Motor neuron (in vitro differentiated cells): ENCODE measurements at places on chromosomes 7 and 10.

DNA sequence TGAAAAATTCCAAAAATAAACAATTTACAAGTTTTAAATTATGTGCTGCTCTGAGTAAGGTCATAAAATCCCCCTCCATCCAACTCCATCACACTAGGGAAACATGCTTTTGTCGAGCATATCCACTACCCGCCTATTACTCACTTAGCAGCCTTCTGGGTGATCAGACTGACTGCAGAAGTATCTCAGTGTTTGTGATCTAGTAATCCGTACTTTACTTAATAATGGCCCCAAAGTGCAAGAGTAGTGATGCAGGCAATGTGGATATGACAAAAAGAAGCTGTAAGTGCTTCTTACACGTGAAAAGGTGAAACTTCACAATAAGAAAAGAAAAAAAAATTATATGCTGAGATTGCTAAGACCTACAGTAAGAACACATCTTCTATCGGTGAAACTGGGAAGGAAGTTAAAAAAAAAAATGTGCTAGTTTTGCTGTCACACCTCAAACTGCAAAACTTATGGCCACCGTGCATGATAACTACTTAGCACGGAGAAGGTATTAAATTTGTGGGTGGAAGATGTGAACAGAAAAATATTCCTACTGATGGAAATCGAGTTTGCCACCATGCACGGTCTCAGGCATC, 43.2 kb downstream of the SEMA3C start:
- ATAC-seq, result no peak

GRCh38 chr10:7955446-7955845, 99.0 kb upstream of the GATA3 start:
- ATAC-seq, result no peak

GRCh38 chr7:36916619-36917018, 192.3 kb upstream of the AOAH start:
- no peak for ATAC-seq

- no peak for ATAC-seq
Observed at GRCh38 chr7:28088901-28089714, 91.5 kb downstream of the JAZF1 start.

DNA sequence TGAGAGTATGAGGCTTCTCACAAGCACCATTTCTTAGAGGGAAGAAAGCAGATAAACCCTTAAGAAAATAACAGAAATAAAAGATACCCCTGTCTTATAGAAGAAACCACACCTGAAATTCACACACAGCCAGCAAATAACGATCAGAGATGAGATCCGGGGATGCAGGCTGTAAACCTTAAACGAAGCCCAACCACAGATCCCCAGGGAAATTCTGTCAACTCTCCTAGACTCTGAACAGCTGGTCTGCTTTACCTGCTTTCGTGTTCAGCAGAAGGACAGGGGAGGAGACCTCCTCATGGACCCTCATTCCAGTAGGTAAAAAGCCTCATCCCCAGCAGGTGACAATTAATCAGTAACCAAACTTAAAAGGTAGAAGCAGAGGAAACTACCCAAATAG, 45.0 kb downstream of the VOPP1 start:
- peak; percentile 44 for ATAC-seq

DNA sequence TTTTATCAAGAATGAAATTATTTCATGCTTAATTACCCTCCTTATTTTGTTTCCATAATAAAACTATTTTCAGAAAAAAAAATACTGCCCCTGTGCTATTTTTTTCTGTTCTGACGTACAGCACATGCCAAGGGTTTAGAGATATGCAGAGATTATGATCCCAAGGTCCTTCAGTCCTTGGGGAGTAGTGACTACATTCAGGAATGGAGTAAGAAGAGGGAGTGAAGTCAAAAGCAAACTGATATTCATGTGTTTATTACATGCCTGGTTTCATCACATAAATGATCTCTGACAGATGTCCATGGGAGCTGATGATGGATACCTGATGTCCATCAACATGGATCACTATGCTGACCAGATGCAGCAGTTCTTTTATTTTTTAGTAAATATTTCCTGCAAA, 17.2 kb downstream of the AKAP9 start:
- ATAC-seq, result no peak

DNA sequence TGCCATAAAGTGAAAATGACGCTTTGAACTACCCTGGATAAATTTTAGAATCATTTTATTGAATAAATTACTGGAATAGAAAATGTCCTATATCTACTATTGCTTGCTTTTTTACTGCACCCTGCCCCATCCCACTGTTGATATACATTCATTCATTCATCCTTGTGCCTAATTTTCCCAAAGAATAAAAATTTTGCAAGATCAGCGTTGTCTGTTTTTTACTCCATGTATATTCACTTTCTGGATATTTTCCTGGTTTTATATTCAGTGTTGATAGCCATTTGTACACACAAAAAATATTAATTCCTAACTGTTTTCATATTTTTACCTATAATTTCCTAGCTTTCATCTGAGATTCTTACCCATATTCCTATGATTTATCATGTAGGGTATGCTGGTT, 262.9 kb upstream of the MAGI2 start:
- no peak for ATAC-seq

GRCh38 chr7:16668049-16668858, 22.3 kb downstream of the BZW2 start:
- ATAC-seq, result peak; percentile 97

DNA sequence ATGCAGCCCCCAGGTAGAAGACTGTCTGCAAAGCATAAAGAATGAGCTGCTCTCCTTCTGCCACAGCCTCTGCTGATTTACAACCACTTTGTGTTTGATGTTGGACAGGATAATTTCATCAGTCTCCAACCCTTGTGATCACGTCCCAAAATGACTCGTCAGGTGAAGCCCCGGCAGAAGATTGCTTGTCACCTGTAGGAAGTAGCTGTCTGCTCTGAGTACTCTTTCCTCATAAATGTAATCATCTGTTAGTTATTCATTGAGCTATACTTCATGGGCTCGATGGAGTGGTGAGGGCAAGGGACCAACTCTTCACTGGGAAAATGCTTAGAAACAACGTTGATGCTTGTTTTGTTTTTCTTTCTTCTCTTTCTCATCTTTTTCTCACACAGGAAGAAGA, 290.9 kb upstream of the SP8 start:
- no peak for ATAC-seq

GRCh38 chr7:139389091-139389490, 29.4 kb downstream of the LUC7L2 start:
- ATAC-seq, result no peak

DNA sequence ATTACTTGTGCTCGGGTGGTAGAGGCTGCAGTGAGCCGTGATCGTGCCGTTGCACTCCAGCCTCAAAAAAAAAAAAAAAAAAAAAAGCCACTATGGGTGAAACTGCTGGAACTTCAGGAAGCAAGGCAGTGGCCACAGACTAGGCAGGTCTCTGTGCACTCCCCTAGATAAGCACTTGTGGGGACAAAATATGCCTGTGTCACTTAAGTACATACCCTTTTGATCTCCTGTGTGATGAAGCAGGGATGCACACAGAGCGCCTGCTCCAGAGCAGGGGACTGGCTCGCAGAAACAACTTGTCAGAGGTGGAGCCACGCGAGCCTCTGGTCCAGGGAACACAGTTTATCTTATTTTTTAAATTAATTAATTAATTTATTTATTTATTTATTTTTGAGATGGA, 42.9 kb upstream of the PSAP start:
- no peak for ATAC-seq

DNA sequence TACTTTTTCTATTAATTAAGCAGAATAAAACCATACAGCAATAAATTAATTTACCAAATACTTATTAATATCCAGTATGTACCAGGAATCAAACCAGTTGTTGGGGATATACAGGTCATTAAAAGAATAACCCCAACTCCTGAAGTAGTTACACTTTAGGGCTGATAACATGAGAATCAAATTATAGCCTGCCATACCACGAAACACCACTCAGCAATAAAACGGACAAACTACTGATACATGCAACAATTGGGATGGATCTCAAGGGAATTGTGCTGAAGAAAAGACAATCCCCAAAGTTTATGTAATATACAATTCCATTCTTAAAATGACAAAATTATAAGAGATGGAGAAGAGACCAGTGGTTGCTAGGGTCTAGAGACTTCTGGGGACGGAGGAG, 22.7 kb downstream of the MCMBP start:
- ATAC-seq, result no peak

- ATAC-seq, result peak; percentile 25
Observed at GRCh38 chr10:110481919-110482318, 15.8 kb upstream of the DUSP5 start.

GRCh38 chr10:66746711-66747110, 179.1 kb upstream of the LRRTM3 start:
- ATAC-seq, result no peak

DNA sequence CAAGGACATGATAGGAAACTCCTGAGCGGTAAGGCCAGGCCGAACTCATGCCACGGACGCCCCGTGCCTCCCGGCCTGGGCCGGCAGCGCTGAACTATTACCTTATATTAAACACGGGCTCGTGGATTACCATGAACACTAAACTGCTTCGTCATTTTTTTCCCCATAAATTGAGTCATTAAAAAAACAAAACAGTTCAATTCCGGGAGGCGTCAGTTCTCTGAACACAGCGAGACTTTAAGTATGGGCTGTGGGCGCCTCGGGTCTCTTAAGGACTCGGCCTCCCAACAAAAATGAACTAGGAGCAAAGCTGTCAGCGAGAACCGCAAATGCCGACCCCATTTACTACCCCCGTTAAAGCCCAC, 519 bp downstream of the PITRM1 start:
- ATAC-seq, result peak; percentile 6

- ATAC-seq, result no peak
Observed at GRCh38 chr7:156979711-156980110, 30.2 kb downstream of the NOM1 start.

GRCh38 chr10:26025523-26025922, 91.5 kb downstream of the MYO3A start:
- ATAC-seq, result no peak

DNA sequence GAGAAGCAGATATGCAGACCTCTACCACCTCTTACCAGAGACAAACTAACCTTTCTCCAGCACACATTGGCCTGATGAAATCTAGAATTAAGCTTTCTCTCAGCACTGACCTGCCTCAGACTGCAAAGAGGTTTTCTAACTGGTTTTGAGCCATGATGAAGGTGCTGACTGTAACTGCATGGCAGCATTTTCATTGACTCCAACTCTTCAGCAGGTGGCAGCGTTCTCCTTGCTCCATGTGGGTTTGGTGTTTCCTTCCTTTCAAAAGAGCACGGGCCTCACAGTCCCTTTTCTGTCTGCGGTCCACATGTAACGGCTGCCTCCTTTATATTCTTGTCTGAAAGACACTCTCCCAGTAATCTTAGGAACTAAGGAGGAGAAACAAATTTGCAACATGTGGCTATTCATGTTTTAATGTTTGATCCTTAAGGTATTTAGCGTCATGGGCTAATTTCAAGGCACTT, 12.6 kb downstream of the KLLN start:
- ATAC-seq, result peak; percentile 86

GRCh38 chr7:39952374-39952773, 2.3 kb downstream of the CDK13 start:
- ATAC-seq, result no peak

- no peak for ATAC-seq
Observed at GRCh38 chr7:98223351-98223897, 12.2 kb downstream of the BHLHA15 start.

DNA sequence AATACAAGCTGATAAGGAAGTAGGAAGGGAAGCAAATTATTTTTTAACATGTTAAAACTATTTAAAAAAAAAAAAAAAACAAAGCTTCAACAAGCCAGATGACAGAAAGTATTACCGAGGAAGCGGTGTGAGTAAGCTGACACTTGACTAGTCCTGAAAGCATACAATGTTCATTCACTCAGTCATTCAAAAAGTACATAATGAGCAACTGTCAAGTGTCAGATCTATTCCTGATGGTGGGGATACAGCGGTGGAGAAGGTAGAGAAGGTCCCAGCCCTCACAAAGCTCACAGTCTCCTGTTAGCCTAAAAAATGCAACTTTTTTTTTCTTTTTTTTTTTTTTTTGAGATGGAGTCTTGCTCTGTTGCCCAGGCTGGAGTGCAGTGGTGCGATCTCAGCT, 40.0 kb downstream of the RAPGEF5 start:
- ATAC-seq, result no peak

DNA sequence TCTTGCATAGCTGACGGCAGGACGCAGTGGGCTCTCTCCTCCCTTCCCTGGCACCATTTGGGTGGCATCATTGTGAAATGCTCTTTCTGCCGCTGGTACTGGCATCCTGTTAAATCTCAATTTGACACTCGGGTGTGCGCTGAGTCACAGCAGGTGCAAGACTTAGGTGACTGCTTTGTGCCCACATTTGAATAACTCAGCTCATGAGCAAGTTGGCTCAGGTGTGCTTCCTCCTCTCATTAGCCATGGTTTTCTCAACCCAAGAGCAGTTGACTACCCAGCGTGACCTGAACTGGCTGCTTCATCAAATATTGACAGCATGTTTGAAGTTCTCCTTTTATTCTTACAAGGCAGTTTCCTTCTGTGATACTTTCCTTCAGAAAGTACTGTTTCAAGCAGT, 24.6 kb upstream of the NFE2L3 start:
- no peak for ATAC-seq

DNA sequence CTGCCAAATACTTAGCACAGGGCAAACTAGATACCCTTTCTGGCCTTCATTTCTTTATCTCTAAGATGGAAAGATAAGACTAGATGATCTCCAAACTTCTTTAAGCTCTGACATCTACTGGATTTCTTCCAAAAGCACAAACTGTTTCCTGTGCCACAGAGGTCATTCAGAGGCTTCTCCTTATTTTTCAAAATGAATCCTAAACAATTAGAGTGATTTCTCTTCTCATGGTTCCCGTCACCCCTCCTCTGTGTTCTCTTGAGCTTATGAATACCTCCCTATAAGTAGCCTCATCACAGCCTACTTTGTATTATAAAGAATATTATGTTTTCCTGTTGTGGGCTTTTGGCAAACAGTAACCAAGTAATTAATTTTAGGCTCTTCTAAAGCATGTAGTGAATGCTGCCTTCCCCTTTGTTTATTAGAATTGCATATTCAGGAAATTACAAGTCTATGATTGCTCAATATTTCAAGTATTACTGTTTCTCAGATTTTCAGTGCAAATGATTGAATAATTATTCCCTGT, 179.5 kb downstream of the REEP3 start:
- ATAC-seq, result peak; percentile 29

GRCh38 chr7:141165521-141165920, 91.7 kb downstream of the TMEM178B start:
- no peak for ATAC-seq

GRCh38 chr10:71372882-71373495, 23.7 kb upstream of the CDH23 start:
- ATAC-seq, result no peak

GRCh38 chr7:82230811-82231581, 212.6 kb downstream of the CACNA2D1 start:
- ATAC-seq, result peak; percentile 27

DNA sequence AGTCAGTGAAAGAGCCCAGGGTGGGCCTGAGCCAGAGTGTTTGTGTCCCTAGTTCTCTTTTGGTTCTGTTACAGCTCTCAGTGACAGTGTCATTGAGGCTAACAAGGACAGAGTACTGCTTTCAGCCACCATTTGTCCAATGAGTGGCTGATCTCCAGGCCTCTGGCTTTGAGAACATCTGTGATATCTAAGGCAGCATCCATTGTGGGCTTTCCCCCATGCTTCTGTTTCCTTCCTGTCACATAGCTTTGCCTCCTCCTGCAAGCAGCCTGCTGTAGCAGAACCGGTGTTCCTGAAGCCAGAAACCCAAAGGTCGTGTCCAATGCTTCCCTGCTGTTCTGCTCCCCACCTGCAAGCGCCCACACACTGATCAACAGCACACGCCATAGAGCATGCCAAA, 68.4 kb downstream of the IKZF1 start:
- ATAC-seq, result no peak

GRCh38 chr10:125911990-125912389, 15.6 kb downstream of the FANK1 start:
- no peak for ATAC-seq
